ENCODE measurements at places on chromosomes 11 and 22.

- no peak for DNase-seq
Observed at GRCh38 chr22:47355388-47355725, 592.9 kb downstream of the TBC1D22A start.

DNA sequence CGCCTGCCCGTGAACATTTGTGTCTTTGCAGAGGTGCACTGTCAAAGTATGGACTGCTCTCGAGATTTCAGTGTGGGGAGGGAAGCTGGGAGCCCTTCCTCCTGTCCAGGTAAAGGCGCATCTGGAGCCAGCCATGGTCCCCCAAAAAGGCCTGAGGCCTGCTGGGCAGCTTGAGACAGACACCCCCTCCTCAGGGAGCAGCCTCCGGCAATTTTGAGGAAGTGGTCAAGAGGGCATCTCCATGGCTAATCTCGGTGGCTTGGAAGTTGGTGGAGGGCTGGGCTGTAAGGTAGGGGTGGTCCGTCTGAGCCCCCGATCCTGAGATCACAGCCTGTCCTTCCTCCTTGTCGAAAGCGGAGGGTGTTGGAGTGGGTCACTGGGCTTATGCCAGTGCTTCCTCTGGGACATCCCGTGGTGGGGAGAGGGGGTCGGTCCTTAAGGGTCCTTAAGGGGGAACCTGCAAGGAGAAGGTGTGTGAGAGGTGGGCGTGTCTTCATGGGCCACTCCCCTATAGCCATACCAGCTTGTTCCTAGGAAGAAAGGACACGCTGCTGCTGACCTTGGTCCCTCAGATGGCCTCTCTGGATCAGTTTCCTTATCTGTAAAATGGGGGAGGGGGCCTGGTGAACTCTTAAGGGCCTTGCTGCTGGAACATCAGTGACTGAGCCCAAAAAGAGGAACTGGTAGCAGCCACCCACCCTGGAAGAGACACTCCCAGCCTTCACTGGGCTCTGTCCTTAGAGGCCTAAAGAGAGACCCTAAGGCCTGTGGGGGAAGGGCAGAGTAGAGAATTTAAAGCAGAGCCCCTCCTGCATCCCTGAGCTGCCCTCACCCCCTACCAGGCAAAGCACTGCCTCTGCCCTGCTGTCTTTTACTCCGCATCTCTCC is 2.6 kb downstream of the KCNC1 start:
- no peak for DNase-seq

GRCh38 chr11:8811571-8811970 is 99.4 kb upstream of the AKIP1 start:
- DNase-seq = no peak

GRCh38 chr11:18752502-18752901 is 26.5 kb upstream of the IGSF22 start:
- DNase-seq = no peak

DNA sequence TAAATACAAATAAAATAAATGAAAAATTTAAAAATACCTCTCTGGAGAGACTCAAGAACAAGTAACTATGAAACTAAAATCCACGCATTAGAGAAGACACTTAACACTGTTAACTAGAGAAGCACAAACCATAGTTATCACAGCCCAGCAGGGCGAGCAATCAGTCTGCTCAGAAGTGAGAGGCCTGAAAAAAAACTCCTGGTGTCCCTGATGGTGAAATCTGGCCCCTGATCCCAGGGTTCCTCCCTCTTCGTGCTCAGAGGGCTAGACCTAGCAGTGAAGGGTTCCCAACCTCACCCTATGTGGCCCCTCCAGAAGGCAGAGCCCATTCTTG is 49.7 kb upstream of the VPREB1 start:
- DNase-seq = no peak

All from activated T-helper 2 cell treated with anti-CD3 and anti-CD28 coated beads, Interferon-gamma antibody, Interleukin-2, Interleukin-4, amounts not matched to agents 10 μg/mL and 5 μg/mL and 100 μg/mL, durations not matched to agents 14 hours and 24 hours and 36 hours (primary cell).